Left forelimb (tissue), 1 donor: ENCODE measurements at places on chromosomes 5 and 9.

GRCh38 chr5:139759219-139759721 lies 36.3 kb upstream of the PSD2 start:
- DNase-seq, result peak; percentile 53

- no peak for DNase-seq
These were observed 1.9 kb upstream of the IDNK start for GRCh38 chr9:83620841-83621636.

DNA sequence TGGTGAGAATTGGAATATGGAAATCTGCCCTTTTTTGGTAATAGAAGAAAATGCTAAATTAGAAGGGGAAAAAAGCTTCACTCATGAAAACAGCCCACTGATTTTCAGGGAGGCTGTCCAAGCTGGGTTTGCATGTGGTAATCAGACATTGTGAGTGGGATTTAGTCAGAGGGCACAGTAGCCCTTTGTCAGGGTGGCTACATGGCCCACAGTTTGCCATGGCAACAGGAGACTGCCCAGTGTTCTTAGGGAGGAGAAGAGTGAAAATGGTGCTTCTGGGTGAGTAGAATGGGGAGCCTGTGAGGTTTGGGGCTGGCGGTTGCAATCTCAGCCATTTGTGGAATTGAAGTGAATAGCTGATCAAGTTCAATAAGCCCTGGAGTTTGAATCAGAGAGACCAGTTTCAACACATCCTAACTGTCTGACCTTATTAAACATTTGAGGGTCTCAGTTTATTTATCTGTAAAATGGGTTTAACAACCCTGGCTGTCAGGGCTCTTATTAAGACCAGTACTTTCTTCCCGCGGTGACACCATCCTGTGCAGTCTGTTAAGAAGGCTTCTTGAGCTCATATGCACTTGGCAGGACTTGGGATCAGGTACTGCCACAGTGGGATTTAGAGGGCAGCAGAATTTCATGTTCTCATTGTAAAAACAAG lies 107.6 kb upstream of the TNC start:
- no peak for DNase-seq

- no peak for DNase-seq
These were observed 240.6 kb downstream of the ACTL7B start for GRCh38 chr9:108615152-108615551.

GRCh38 chr5:13252699-13253098 lies 691.8 kb downstream of the DNAH5 start:
- no peak for DNase-seq

DNA sequence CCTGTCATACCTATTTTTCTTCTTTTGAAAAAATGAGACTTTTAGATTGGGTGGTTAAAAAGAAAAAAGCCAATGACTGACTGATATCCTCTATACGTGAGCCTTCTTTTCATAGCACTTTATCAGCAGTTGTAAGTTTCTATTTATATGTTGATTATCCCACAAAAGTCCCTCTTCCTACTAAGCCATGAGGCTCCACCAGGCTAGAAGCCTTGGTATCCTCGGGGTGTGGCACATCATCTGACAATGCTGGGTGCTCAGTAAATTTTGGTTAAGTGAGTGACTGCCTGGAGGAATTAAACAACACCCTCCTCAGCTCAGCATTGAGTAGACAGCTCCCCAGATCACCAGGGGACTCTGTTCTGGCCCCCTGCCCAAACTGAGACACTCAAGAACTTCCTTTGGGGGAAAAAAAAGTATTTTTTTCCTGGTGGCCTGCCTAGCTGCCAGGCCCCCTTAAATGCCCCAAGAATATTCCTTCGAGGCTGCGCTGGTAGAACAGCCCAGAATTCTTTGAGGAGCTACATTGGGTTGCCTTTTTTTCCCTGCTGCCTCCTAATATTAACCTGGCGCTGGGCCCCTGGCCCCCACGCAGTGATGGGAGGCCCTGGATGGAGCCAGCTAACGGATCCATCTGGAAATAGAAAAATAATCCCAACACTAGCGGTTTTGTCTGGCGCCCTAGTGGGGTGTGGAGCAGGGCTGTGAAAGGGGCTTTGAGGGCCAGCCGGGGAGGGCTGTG lies 23.4 kb upstream of the COL27A1 start:
- no peak for DNase-seq

DNA sequence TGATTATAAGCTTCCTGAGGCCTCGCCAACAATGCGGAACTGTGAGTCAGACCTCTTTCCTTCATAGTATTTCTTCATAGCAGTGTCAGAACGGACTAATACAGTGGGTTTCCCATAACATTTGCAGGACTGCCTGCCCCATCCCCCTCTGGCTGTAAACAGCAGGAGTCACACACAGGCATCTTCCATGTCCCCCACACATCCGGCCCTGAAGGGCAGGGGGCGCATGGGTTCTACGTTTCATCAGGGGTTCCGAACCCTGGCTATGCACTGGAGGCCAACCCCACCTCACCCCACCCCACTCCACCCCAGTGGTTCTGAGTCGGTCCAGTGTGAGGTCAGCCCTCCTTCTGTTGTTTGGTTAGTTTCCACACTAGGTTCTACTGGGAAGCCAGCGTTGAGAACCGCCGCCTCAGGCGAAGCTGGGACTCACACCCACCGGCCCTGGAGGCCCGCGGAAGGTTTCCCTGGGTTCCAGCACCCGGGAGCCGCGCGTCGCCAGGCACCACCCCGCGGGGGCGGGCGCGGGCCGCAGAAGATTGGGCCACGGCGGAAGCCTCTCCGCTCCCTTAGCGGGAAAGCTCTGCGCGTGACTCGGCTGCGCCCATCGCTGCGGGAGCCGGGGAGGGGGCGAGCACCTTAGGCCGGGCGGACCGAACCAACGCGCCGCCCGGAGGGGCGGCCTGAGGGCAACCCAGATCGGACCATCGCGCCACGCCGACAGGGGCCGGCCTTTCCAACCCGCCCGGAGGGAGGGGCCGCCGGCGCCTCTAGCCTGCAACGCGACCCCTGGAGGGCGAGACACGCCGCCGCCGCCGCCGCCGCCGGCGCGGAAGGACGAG lies at the start of gene RUSC2:
Gene RUSC2 (plus strand): TSS at position 799 of the 842 bp plus-strand sequence. CDS start 56,411 bp downstream, outside the sequence.
- DNase-seq, result peak; percentile 93

DNA sequence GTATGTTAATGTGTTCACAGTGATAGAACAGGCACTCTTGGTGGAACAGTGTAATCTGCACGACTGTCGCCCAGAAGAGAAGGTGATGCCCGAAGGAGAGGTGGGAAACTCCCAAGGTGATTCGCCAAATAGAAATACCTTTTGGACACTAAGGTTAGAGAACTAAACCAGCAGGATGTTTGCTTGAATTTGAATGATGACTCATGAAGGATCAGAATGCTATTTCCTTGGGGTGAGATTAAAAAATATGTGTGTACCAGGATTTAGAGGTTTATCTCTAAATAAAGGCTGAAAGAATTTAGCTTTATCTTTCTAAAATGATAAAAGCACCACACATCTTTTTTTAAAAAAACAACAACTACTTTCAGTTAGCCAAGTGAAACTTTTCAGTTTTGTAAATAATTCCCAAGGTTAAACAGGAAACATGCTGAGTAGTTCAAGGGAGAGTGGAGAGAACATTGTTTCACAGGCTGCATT lies 297.4 kb upstream of the TAS2R1 start:
- DNase-seq, result no peak

- DNase-seq, result no peak
These were observed 577.7 kb upstream of the FTMT start for GRCh38 chr5:121273833-121274433.

GRCh38 chr9:5563417-5563815 lies 53.1 kb downstream of the PDCD1LG2 start:
- no peak for DNase-seq

GRCh38 chr5:43514471-43514815 lies 505 bp downstream of the C5orf34 start:
- no peak for DNase-seq

DNA sequence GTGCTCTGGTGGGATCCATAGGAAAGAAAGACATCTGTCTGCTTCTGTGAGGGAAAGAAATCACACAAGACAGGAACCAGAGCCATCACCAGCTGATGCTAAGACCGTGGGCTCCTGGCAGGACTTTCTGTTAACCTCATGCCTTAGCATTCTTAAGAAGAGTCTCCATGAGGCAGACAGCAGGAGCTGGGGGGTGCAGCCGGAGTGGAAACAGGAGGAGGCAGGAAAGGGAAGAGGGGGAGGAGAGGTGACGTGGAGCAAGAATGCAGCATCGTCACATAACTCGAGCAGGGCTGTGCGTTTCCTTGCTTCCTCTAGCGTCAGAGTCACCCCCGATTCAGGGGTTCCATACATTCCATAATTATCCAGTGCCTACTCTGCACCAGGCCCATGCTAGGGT lies 53.6 kb downstream of the ERGIC1 start:
- peak; percentile 78 for DNase-seq

- DNase-seq, result no peak
These were observed 83.2 kb downstream of the FOXD1 start for GRCh38 chr5:73365301-73365853.

- DNase-seq, result no peak
These were observed 7.4 kb downstream of the EEIG1 start for GRCh38 chr9:127973169-127974000.

- no peak for DNase-seq
These were observed 176.0 kb downstream of the MED10 start for GRCh38 chr5:6202149-6202967.

DNA sequence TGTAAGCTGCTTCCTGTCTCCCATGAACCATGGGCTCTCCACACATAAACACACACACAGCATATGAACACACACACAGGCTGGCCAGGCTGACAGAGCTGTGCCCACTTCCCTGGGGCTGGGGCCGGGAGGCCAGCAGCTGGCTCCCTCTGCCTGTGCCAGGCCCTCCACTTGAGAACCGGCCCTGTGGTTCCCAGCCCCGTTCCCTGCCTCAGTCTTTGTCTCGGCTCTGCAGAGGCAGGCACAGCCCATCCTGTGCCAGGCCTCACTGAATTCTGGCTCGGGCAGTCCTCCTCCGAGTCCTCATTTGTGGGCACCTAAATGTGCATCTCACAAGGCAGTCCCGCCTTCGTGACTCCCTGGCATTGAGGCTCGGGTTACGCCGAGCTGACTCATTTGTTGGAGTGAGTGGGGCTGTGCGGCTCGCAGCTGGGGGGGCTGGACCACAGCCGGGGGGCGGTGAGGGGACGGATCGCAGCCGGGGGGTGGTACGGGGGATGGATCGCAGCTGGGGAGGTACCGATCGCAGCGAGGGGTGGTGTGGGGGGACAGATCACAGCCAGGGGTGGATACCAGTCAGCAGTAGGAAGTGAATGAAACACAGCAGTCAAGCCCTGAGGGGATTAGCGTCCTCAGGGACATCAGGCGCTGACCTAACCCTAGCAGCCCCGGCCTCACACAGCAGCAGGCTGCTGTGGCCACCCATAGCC lies 72.3 kb downstream of the PSMB7 start:
- peak; percentile 84 for DNase-seq

- no peak for DNase-seq
These were observed 26.4 kb downstream of the JADE2 start for GRCh38 chr5:134551901-134552300.

DNA sequence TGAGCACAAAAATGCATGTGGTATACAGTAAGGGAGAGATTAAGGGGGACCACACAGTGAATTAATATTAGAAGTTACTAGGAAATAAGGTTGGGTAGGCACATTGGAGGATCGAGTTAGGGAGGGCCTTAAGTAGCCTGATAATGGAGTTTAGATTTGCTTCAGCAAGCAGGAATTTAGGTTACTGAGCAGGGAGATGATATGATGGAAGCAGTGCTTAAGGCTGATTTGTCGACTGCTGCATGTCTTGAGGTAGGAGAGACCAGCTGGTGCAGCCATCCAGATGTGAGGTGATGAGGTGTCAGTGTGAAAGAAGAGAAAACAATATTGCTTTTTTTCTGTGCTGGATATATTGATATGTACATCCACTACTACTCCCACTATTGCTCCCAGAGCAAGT lies 55.2 kb upstream of the ACTBL2 start:
- DNase-seq, result no peak

DNA sequence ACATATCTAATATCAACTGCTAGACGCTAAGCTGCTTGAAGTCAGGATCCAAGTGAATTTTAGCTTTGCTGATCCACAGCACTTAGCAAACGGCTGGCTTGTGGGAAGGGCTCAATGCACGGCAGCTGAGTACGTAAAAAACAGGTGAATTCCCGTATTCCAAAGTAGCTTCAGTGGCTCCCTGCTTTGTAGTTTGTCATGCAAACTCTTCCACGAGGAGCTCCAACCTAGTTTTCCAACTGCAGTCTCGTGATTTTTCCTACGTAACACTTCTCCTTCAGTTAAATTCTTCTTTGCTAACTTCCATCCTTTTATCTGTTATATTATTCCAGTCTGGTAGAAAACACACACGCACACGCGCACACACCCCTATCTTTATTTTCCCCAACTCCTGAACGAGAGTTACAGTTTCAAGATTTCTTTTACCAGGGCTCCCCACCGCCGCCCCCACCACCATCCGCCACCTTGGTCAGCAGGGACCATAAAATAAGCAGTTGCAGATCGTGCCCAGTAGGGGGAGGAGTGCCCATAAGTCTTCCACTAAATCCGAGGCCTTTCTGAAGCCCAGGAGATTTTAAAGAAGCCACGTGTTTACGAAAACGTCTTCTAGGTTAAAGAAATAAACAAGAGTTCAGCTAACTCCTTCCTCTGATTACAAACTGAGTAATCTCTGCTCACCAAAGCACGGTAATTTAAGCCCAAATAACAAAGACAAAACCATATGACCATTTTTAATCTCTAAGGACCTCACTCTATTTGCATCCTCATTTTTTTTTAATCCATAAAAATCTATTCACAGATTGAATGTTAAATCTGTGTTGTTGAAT lies 34.8 kb upstream of the TRIO start:
- no peak for DNase-seq

DNA sequence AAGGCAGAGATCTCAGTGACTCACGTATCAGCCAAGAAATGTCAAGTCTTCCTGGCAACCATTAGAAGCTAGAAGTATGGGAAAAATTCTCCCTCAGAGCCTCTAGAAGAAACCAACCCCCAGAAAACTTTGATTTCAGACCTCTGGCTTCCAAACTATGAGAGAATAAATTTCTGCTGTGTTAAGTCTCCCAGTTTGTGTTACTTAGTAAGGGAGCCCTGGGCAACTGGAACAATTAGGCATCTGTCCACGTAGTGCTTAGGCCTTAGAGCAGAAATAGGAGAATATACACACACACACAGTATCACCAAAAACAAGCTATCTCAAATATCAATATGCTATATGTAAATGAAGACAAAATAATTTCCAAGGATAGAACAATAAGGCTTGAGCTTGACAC lies 894.8 kb upstream of the CDH10 start:
- no peak for DNase-seq

- peak; percentile 76 for DNase-seq
These were observed 503 bp upstream of the GDNF start for GRCh38 chr5:37840053-37841034.

- no peak for DNase-seq
These were observed 144.4 kb downstream of the NSG2 start for GRCh38 chr5:174189654-174190541.

GRCh38 chr5:100576217-100576751 lies 41.1 kb downstream of the FAM174A start:
- no peak for DNase-seq

- no peak for DNase-seq
These were observed 194.4 kb upstream of the CDKN2B start for GRCh38 chr9:22203371-22204138.

GRCh38 chr5:169795338-169795737 lies 158.3 kb downstream of the DOCK2 start:
- no peak for DNase-seq
